M059J (cell line): ENCODE measurements at places on chromosomes 13 and 19.

DNA sequence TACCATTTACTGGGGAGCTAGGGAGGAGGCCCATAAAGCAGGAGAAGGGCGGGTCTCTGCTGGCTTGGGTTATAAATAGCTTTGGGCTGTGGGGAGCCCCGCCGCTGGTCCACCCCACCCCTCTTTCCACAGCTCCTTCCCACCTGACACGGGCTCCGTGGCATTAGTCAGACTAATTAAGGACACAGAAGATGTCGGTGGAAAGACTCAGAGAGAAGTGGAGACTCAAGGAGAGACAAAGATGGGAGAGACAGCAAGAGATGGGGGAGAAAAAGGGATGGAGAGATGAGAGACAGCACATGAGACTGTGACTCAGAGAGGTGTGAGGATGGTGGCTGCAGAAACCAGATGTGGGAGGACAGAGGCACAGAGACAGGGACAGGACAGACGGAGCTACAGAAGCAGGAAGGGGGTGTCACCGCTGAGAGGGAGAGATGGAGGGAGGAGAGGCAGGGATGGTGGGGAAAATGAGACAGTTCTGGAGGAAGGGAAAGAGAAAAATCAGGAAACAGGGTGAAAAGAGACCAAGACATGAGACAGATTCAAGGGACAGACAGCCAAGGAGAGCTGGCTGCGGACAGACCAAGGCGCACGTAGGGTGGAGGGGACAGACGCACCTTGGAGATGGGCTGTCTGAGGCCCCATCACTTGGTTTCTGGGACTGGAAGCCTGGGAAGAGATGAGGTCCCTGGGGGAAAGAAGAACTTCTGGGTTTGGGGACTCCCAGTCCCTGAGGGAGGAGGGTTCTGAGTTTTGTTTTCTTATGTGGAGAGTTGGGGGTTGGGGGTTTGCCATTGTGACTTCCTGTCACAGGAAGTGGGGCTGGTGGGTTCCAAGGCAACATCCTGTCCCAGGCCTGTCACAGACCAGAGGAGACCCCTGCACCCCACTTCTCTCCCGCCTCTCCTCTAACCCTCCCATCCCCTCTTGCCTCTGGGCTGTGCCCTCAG is 4.1 kb downstream of the ARHGEF1 start:
- peak; percentile 9 for DNase-seq

GRCh38 chr19:5952193-5953029 is 25.5 kb downstream of the RANBP3 start:
- DNase-seq: no peak

DNA sequence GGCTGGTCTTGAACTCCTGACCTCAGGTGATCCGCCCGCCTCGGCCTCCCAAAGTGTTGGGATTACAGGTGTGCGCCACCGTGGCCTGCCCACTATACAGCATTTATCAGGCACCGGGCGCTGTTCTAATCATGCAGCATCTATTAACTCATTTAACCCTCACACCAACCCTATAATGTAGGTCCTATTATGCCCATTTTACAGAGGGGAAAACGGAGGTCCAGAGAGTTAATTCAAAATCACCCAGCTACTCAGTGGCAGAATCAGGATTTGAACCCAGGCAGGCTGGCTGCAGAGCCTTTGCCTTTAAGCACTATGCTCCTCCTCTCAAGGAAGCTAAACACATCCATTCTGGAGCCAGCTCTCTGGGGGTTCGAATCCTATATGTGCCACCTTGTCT is 54.3 kb downstream of the MAP4K1 start:
- no peak for DNase-seq

- DNase-seq: no peak
These were observed 269.0 kb downstream of the FGF14 start for GRCh38 chr13:102132777-102133295.

GRCh38 chr19:46849610-46850009 is 1.0 kb downstream of the AP2S1 start:
- DNase-seq: peak; percentile 49

- no peak for DNase-seq
These were observed 654 bp downstream of the CEP89 start for GRCh38 chr19:32971012-32971595.

GRCh38 chr19:3210347-3211017 is 14.0 kb upstream of the CELF5 start:
- DNase-seq: peak; percentile 34

DNA sequence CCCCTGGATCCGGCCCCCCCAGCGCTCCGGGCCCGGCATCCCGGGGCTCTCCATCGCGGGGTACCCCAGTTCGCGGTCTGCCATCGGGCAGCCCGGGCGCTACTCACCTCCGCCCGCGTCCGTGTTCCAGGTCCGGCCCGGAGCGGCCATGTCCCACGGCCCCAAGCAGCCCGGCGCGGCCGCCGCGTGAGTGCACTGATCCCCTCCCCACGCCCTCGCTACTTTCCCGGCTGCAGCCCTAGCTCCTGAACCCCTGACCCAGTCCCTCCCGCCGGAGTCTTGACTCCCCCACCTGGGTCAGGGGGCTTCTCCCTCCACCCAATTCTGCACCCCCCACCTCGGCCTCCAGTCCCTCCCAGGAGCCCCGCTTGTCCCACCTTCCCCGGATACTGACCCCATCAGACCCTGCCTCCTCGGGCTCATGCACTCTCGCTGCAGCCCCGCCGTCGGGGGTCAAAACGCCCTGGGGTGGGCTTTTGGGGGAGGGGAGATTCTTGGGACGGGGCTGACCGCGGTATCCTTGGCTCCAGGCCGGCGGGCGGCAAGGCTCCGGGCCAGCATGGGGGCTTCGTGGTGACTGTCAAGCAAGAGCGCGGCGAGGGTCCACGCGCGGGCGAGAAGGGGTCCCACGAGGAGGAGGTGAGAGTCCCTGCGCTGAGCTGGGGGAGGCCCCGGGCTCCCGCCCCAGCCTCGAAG is 566 bp downstream of the HMG20B start:
- DNase-seq: peak; percentile 24

DNA sequence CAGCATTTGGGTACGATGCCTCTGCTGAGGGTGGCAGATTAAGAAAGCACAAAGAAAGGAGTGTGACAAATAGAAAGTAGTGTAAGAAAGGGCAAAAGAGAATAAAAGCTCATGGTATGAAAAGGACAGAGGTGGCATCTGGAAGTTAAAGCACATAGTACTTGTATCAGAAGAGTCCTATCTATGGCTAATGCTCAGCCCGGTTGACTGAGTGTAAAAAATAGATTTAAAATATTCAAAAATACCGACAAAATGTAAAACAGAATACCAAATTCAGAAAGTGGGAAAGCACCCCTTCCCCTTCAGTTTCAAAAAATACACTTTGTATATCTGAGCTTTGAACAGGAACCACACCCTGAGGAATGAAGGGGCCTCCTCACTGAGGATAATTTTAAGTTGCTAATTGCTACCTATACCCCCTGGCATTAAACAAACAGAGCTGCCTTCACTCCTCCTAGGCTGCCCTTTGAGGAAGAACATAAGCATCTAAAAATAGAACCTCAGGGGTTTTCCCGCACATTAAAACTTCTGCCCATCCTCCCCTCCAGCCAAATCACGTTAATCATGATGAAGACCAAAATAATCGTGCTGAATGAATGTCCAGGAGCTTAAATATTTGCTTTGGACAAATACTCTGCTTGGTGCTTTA is 43.3 kb downstream of the DLEU7 start:
- DNase-seq: no peak
